ENCODE measurements at places on chromosomes 2 and 18.

DNA sequence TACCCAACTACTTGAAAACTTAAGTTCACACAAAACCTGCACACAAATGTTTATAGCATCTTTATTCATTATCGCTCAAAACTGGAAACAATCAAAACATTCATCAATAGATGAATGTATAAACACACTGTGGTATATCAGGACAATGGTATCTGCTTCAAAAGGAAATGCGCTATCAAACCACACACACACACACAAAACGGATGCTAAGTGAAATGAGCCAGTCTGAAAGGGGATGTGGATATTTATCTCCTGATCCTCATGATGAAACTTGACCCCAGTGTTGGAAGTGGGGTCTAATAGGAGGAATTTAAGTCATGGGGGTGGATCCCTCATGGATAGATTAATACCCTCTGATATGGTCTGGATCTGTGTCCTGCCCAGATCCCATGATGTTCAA lies 22.0 kb downstream of the PDCL3 start:
- DNase-seq = no peak

DNA sequence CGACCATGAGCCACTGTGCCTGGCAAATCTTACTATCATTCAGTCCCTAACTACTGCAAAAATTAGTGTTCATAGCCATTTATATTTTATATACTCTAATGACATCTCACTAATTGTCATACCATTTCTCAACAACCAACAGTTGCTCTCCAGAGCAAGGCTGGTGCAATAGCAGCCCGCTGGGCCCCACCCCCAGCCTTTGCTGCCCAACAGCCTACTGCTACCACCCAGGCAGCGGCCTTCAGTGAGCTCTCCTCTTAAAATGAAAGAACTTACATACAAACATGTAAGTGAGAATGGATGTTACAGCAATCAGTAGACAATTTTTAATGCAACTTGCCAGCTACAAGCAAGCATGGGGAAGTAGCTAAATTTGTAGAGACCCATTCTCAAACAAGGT lies 90.5 kb downstream of the HNRNPLL start:
- DNase-seq = no peak

DNA sequence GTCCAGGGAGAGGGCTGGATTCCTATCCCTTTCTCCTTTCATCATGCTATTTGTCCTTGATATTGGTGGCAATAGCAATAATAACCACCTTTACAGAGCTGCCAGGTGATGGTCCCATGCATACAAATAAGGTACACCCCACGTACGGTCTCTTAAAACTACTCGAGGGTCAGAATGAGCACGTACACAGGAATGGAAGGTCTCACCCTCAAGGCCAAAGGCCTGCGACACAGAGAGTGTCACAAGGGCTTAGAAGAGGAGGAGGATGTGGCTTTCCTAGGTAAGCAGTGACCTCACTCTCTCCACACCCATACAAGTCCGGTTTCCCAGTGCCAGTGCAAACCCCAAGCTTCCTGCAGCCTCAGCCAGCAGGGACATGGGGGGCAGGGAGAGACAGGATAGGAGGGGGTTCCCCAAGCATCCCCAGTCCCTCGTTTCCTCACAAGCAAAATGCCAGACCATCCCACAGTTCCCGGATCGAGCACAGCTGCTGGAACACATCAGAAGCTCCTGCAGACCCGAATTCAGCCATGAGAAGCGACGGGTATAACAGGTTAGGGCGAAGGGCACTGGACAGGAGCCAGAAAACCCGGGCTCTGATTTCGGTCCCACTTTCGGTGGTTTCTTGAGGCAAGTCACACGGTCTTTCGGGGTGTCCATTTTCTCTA lies 49.2 kb downstream of the PLB1 start:
- DNase-seq = no peak

GRCh38 chr2:53652131-53652530 lies 115.5 kb upstream of the CHAC2 start:
- no peak for DNase-seq

GRCh38 chr2:165007161-165007744 lies 51.9 kb upstream of the SLC38A11 start:
- DNase-seq = no peak

- DNase-seq = no peak
These were observed 21.6 kb downstream of the PMAIP1 start for GRCh38 chr18:59921384-59921891.

- no peak for DNase-seq
These were observed 74.6 kb downstream of the DCDC2C start for GRCh38 chr2:3777966-3778365.

GRCh38 chr2:190382851-190383250 lies 25.3 kb upstream of the MFSD6 start:
- DNase-seq = no peak

- DNase-seq = no peak
These were observed 26.1 kb upstream of the HNMT start for GRCh38 chr2:137938204-137938603.

- no peak for DNase-seq
These were observed 38.1 kb downstream of the SLC39A10 start for GRCh38 chr2:195695002-195695631.

GRCh38 chr2:36373149-36373926 lies 17.8 kb downstream of the CRIM1 start:
- no peak for DNase-seq

GRCh38 chr2:50657735-50658134 lies 374.2 kb downstream of the NRXN1 start:
- no peak for DNase-seq

DNA sequence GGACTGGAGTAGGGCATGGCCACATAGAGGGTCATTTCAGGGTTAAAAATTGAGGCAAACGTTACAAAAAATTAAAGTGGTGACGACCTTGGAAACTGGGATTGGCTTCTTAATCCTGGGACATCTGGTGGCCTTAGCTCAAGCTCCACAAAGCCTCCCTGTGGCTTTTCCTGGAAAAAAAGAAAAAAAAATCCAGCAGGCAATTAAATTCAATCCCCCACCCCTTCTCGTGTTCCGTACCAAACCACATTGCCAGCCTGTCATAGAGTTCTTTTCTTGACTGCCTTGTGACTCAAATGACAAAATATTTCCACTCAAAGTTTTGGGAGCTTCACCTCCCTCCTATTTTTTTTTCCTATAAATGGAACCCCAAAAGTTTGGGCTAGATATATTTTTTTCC lies 195.6 kb downstream of the HRH4 start:
- DNase-seq = no peak

GRCh38 chr2:127400533-127400896 lies 12.7 kb upstream of the MAP3K2 start:
- no peak for DNase-seq

- no peak for DNase-seq
These were observed 294.7 kb upstream of the EPAS1 start for GRCh38 chr2:46002507-46002883.

GRCh38 chr18:68843473-68844089 lies 45.7 kb downstream of the CCDC102B start:
- no peak for DNase-seq

- DNase-seq = no peak
These were observed 262.9 kb upstream of the FBXO11 start for GRCh38 chr2:48169141-48169592.

GRCh38 chr2:37000318-37000717 lies 34.0 kb upstream of the STRN start:
- DNase-seq = no peak

- DNase-seq = no peak
These were observed 28.5 kb upstream of the NOSTRIN start for GRCh38 chr2:168773719-168774521.

GRCh38 chr2:160489111-160489510 lies 4.5 kb downstream of the RBMS1 start:
- DNase-seq = no peak

- peak; percentile 64 for DNase-seq
These were observed 2.3 kb downstream of the EGR4 start for GRCh38 chr2:73291093-73291460.

- no peak for DNase-seq
These were observed 972 bp downstream of the RSAD2 start for GRCh38 chr2:6878549-6878948.

DNA sequence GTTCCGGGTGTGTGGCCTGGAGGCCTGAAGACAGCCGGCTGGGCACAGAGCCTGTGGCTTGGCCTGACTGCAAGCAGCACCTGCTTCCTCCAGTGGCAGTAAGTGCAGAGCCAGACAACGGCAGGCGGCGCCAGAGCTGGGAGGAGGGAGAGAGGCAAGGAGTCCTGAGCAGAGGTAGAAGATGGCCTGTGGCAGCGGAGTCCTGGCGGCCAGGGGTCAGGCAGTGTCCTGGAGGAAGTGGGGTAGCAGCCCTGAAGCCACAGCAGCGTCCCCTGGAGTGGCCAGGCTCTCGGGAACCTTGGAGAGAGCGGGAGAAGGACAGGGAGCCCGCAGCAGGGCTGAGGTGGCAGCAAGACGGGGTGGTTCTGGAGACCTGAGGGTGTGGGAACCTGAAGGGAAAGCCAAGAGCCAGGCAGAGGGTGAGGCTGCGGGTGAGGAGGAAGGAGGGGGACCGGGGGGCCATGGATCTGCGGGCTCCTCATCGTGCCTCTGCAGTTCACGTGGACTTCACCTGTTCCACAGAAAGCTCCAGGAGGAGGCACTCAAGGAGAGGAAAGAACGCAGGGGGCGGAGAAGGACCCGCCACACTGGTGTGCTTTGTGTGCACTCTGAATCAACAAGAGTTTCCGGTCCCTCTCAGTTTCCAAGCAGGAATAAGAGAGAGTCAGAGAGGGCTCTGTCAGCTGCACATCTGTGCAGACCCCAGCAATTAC lies 85.9 kb downstream of the USP40 start:
- DNase-seq = no peak

DNA sequence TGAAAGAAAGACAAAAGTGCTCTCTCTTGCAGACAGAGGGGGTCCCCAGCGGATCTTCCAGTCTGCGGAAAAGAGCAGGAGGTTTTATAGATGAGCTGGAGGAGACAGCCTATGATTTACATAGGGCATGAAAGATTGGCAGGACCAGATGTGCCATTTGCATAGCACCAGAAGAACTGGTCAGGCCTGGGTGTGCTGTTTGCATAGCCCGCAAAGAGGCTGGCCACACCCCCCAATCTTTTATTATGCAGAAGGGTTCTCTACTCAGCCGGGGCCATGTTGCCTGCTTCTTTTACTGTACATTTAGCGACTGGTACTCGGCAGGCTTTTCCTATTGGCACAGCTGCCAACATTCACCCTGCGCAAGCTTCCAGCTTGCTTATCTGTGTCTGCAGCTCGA lies 317.6 kb downstream of the GALR1 start:
- no peak for DNase-seq
